ENCODE measurements at places on chromosomes 5 and 9.

DNA sequence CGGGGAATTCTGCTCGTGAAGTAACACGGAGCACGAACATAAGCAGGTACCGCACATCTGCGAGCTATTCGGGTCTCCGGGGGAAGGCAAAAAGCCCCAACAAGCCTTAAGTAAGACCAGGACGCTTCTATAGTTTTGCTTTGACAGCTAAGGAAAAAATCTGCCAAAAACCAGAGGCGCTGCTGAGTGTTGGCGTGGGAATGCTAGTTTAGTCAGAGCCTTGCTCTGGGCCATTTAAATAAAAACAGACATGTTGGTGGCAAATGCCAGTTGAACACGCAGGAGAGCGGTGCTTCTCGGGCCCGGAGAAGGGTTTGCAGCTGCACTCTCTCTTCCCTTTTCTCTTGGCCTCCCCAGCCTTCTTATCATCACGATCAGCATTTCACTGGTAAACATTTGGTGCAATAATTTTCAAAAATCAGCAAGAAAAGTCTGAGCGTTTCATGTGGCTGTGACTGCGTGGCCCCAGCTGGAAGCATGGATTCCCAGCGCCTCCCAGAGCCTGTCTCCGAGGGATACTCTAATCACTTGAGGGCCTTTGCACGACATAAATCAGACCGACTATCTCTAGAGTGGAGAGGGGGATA, 6.4 kb upstream of the NOTCH1 start:
- DNase-seq = peak; percentile 71

GRCh38 chr5:37703841-37704241, 136.0 kb downstream of the GDNF start:
- peak; percentile 15 for DNase-seq

DNA sequence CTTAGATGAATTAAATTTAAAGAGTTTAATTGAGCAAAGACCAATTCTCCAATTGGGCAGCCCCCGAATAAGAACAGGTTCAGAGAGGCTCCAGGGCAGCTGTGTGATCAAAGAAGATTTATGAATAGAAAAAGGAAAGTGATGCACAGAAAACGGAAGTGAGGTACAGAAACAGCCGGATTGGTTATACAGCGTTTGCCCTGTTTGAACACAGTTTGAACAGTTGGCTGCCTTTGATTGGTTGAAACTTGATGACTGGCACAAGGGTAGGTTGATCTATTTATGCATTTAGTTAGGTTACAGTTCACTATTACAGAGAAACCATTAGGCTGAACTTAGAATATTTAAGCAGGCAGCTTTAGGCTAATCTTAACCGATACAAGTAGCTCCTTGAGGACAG, 29.5 kb downstream of the NIM1K start:
- no peak for DNase-seq

- DNase-seq = peak; percentile 27
Observed at GRCh38 chr5:149860801-149861322, 83.7 kb downstream of the PDE6A start.

GRCh38 chr9:3976865-3977613, 322.8 kb downstream of the GLIS3 start:
- no peak for DNase-seq

DNA sequence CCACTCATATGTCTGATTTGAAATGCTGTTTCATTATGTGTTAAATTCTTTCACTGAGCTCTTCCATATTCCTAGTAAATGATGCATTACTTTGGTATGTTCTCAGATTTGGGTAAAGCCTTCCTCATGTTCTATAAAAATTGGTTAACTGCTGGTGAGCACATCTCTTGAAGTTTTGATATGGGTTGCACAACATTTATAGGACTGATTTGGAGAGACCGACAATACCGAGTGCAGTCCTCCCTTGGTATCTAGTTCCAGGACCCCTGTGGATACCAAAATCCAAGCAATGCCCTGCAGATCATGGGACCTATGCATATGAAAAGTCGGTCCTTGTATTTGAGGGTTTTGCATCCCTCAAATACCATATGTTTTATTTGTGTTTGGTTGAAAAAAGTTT, 37.8 kb downstream of the WDR36 start:
- DNase-seq = peak; percentile 7

DNA sequence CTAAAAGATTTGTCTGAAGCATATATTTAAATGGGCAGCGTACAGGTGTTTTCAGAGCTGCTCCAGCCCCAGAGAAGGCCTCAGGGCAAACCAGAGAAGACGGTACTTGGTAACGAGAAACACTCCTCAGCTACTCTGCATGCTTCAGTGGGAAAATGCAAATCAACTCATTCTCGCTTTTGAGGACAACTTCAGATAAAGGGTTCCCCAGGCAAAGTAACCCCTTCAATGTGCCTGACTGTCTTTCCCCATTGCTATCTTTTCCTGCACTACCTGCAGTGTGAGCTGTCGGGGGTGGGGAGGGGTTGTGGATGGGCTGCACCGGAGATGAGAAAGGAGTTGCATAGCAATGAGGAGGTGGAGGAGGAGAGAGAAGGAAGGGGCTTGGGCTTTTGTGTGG, 339.7 kb upstream of the CLINT1 start:
- DNase-seq = no peak

DNA sequence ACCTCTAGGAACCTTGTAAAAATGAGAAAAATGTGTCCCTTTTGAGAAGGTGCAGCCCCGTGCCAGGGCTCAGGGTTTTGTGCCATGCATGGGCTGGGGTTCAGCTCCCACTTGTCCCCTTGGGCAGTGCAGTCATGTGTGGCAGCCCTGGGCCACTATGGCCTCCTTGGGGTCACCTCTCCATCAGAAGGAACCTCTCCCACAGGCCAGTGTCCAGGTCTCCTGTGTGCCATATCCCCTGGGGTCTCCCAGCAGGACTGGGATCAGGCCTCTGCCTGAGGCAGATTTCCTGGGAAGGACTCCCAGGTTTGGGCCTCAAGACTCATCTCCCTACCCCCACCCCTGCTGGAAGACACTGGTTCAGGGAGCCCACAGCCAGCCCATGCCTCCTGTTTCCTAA, 189.1 kb downstream of the PAX5 start:
- DNase-seq = no peak

GRCh38 chr5:126373375-126374108, 49.7 kb upstream of the GRAMD2B start:
- peak; percentile 56 for DNase-seq

- no peak for DNase-seq
Observed at GRCh38 chr9:94922691-94923107, 196.2 kb downstream of the AOPEP start.

DNA sequence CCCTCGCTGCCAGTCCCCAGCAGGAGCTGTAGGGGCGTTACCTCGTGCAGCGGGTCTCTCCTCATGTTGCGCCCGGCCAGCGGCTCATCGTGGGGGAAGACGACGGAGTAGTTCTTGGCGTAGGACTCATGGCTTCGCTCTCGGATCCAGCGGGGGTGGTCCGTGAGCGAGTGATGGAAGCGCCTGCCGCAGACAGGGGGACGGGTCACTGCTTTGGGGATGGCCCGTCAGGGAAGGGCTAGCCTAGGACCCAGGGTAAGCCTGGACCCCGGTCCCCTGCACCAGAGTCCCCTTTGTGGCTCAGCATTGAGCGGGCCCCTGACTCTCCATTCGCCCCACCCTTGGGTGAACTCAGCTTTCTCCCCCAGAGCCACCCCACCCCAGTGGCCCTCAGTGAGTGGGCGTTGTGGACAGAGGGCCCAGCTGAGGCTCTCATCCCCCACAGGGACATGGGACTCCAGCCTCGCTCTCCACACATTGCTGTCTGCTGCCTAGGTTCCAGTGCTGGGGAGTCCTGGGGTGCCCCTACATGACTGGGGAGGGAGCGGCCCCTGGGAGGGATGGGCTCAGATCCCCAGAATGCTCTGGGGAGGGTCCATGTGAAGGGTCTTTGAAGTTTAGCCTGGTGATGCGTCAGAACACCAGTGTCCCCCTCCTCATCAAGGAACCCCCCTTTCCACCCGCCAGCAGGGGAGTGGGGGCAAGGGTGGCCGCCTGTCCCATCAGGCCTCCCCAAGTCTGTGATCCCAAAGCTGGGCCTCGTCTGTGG, 29.7 kb downstream of the SARDH start:
- no peak for DNase-seq

DNA sequence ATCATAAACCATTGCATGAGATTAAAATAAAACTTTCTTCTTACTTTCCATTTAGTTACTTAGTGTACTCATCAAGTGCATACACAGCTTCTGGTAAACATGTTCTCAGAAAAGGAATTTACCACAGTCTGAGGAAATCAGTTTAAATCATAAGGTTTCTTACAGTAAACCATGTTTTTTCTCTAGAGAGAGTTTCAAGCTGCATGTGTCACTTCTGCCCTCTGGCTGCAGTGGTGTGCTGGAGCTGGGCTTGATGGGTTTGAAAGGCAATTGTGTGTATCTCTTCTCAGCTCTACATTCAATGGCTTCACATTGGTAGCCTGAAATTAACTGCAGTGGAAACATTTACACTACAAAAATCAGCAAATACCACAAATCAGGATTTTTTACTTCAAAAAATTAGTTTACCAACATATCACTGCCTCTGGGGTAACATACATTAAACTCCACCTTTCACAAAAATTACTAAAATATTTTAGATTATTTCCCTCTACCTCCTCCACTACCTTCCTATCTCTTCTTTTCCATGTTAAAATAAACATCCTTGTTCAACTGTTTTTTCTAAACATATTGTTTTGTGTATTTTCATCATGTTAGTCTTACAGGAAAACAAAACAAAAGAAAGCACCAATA, 414.3 kb downstream of the ANXA1 start:
- DNase-seq = peak; percentile 83

DNA sequence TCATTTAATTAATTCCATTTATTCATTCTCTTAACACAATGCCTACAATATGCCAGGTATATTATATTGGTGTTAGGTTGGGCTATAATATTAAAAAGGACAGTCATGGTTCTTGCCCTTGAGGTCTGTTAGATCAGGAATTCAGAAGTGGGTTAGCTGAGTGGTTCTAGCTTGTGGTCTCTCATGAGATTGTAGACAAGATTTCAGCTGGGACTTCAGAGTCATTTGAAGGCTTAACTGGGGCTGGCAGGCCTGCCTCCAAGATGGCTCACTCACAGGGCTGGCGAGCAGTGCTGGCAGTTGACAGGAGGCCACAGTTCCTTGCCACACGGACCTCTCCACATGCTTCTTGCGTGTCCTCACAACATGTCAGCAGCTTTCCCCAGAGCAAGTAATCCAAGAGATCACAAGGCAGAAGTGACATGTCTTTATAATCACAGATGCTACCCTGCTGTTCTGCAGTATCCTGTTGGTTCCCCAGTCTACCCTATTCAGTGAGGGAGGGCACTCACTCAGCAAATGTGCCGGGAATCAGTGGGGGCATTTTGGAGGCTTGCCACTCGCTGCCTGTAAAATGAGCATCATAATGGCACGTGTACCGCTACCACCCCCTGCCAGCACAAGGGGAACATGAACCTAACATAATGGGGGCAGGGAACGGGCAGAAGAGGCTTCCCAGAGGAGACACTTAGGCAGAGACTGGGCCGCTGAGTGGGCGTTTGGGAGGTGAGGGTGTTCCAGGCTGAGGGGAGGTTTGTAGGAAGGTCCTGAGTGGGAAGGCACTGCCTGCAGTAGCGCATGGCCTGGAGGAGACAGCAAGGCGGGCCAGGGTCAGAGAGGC, 70.0 kb downstream of the EXOSC2 start:
- no peak for DNase-seq

GRCh38 chr9:86354818-86355309, 654 bp upstream of the TUT7 start:
- DNase-seq = no peak

DNA sequence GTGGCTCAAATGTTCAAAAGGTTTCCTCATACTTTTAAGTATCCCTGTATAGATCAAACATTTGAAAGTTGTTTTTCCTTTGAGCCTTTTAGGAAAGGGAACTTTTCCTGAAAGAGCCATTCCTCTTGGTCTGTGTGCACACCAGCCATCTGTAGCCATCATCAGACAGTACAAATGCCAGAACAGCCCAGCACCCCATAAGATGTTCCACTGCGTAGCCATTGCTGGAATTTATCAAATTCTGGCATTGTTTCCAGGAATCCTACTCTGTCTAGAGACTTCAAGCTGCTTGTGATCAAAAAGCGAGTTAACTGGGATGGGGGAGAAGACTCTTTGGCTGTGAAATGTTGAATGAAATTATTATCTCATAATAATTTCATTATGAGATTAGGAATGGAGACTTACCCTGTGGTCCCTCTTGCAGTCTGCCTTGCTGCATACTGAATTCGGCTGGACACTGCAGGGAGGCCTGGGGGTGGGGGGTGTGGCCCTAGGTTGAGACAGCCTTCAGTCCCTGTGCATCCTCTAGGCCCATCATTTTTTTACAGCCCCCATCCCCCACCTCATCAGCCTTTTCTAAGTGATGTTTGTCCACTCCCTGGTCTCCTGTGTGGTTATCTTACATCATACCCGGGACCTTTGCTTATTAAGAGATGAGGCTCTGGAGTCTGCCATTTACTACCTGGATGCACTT, 99.8 kb downstream of the RALGPS1 start:
- DNase-seq = no peak

DNA sequence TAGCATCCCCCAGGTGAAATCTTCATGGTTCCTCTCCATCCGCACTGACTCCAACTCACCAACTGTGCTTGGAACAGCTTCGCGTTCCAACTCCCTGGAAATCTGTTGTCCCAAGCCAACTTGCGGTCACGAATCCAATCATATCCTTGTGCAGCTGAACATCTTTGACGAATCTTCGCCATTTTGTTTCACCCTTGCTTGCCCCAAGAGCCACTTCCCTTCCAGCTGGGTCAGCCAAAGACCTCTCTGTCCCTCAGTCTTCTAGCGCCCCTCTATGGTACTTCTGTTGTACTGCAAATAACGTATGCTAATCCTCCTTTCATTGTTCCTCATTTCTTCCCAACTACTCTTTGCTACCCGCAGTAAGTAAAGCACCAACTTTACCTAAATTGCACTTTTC, 61.0 kb upstream of the TARS1 start:
- peak; percentile 25 for DNase-seq

DNA sequence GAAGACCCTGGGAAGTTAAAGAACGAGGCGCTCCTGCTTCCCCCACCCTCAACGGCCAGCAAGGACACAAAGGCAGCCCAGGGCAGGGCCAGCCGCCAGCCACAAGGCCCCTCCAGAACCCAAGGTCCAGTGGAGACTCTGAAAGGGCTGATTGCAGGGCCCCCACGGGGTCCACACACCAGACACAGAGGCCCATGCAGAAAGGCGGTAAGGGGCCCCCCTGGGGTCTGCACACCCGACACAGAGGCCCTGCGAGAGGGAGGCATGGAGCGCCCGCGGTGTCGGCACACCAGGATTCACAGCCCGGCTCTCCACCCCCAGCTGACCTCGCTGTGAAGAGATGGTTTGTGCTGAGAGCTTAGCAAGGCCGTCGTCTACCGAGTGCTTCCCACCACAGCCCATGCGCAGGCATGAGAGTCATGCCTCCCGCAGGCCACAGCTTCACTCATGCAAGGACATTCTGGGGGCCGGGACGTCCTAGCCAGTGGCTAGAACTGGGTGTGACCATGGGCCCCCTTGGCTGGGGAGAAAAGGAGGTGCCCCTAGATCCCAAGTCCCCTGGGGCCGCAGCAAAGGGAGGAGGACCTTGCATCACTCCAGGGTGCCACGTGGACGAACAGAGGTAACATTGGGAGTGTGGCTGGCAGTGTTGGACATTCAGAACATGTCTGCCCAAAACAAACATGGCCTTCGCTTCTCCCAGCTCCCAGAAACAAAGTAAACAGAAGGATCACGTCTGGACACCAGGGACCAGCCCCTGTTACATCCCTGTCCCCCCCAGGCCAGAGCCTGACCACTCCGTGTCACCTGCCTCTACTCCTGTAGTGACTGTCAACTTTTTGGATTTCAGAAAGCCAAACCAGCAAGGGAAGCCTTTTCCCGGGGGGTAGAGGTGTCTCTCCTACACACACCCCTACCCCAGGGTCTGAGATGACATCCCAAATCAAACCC, 9.8 kb downstream of the BRD3 start:
- peak; percentile 34 for DNase-seq
